ENCODE measurements at places on chromosomes 11 and 22. TPM values are rescaled to one million over a fixed set of nuclear protein-coding genes. Genes with fewer than 3 reads are reported as not detected.

KIAA1671 gene
- 3.5 TPM for total RNA-seq

CDC45 gene
- total RNA-seq: 10.4 TPM

FOXR1 gene
- not detected for total RNA-seq

SMDT1 gene
- 5.2 TPM for total RNA-seq

OR5AS1 gene
- total RNA-seq: not detected

TMEM191B gene
- total RNA-seq: 2.3 TPM

DCUN1D5 gene
- 82.8 TPM for total RNA-seq

MRGPRX4 gene
- not detected for total RNA-seq

CHST1 gene
- total RNA-seq: 0.97 TPM

DCHS1 gene
- total RNA-seq: 33.7 TPM

CATSPERZ gene
- not detected for total RNA-seq

DNHD1 gene
- 7.3 TPM for total RNA-seq

C11orf86 gene
- not detected for total RNA-seq

KRTAP5-8 gene
- total RNA-seq: not detected

ISX gene
- not detected for total RNA-seq

UBQLNL gene
- under 0.01 TPM for total RNA-seq
